D721Med (cell line): ENCODE measurements at places on chromosomes 5 and 9.

GRCh38 chr9:71549023-71549422 lies 219.3 kb downstream of the CEMIP2 start:
- no peak for DNase-seq

- DNase-seq, result no peak
These were observed 237.8 kb downstream of the PAPPA start for GRCh38 chr9:116391306-116391900.

GRCh38 chr5:54398191-54398590 lies 57.3 kb upstream of the HSPB3 start:
- DNase-seq, result no peak

DNA sequence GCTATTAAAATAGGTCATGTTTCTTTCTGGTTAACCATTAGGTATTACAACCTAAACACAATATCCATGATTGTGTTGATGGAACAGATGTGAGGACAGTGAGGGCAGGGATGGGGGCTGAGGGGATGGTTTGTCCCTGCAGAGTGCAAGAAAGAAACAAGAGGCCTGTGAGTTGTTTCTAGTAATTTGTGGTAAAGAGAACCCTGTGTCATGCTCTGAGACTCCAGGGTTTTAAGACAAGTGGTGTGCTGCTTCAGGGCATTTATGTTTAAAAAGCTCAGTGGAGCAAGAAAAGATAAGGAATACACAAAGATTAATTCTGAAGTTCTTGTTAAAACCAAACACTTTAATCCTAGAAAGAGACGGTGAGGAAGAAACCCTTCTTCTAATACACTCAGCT lies 656.5 kb downstream of the TLE1 start:
- DNase-seq, result no peak

GRCh38 chr5:148973455-148973854 lies 89.4 kb downstream of the SH3TC2 start:
- DNase-seq, result no peak

- no peak for DNase-seq
These were observed 113.5 kb downstream of the MPDZ start for GRCh38 chr9:13165956-13166355.

DNA sequence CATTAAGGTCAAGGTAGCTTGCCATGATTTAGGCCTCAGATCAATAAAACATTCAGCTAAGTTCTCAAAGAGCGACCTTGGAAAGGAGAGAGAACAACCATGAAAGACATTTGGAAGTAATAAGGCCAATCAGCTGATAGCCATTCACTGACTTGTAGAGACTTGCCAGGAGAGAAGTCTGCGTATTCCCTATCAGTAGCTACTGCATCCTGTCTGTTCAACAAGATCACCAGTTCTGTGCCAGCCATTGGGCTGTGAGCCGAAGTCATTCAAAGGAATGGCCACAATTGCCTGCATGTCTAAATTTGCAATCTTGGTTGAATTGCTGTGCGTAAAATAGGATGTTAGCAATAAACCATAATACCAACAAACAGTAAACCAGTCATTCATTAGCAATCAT lies 219.8 kb downstream of the FBXL7 start:
- DNase-seq, result no peak

- no peak for DNase-seq
These were observed 124.2 kb upstream of the FSTL4 start for GRCh38 chr5:133736512-133736911.

- DNase-seq, result no peak
These were observed 199.1 kb upstream of the ZNF618 start for GRCh38 chr9:113677057-113677456.

- no peak for DNase-seq
These were observed 64.3 kb upstream of the RUFY1 start for GRCh38 chr5:179485845-179486575.

DNA sequence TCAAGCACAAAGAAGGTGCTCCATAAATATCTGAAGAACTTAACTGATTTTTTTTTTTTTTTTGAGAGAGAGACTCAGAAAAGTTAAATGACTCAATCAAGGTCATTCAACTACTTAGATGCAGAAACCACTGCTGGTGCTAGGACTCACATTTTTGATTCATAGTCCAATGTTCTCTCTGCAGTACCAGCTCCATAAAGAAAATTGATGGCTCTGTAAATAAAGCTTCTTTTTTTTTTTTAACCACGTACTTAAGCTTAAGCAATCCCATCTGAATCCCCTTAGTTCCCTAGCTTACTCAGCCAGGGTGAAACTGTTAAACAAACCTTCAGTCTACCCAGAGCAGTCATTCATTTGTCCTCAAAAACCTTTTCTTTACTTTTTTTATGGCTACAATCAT lies 657.0 kb upstream of the WWC1 start:
- no peak for DNase-seq

- DNase-seq, result no peak
These were observed 24.2 kb downstream of the LSM11 start for GRCh38 chr5:157767689-157768088.

- DNase-seq, result no peak
These were observed 35.8 kb downstream of the SLC36A1 start for GRCh38 chr5:151483176-151483575.

DNA sequence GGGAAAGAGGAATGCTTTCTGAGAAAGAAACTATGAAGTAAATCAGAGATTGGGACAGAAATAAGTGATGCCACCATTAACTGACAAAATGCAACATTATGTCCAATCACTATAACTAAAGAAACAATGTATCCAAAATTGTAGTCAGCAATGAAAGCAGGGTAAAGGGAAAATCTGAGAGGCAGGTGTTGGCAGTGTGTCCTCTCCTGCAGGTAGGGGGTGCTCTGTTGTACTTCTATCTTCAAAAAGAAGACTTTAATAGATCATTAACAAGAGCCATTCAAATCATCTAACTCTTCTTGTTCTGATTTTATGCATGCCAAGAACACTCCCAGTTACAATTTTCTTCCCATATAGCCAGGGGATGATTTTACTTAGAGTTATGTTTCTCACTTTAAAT lies 1275.7 kb downstream of the PTPRD start:
- no peak for DNase-seq

DNA sequence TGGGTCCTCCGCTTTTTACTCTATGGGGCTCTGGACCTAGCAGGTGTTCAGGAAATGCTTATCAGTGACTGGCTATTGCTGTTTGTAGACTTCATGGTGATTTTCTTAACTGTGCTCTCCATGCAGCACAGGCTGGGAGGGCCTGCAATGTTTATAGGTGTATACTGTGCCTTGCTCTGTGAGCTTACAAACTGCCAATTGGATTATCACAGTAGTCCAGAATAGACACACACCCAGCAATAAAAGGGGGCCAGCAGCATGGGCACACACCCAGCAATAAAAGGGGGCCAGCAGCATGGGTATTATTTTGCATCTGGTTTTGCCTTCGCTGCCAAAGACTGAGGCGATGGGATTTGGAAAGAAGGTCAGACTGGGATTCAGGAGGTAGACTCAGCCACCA lies 100.0 kb downstream of the CRB2 start:
- no peak for DNase-seq

- DNase-seq, result no peak
These were observed 94.3 kb downstream of the ZNF354C start for GRCh38 chr5:179154346-179154990.

DNA sequence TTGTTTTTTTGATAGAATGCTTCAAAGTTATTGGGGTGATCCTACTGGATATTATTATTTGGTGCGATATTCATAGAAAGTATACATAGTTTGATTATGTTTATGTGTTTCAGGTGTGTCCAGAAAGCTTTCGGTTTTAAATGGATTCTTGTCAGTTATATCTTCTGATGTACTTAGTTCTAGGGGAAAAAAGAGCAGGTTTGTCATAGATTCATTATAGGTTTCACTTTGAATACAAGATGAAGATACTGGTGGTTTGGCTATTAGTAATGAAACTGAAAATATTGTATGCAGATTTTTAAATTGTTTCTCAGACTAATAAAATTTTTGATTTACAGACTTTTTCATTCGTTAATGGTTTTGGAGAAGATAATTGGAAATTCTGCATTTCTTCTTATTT lies 98.9 kb downstream of the MAN2A1 start:
- DNase-seq, result no peak

DNA sequence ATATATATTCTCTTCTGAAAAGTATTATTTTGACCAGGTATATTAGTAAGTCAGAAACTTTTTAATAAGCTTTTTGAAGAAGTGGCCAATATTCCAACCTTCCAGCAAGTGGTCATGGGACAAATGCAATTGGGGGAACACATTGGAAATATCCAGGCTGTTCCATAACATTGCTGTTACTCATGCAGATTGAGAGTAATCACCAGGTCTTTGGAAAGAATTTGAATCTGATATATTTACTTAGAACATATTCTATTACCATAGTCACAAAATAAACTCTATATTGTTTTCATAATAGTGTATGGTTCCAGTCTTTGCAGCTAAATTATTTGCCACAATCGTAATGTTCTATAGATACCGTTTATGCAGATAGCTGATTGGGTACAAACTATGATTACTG lies 102.8 kb downstream of the TAF11L14 start:
- DNase-seq, result no peak

- no peak for DNase-seq
These were observed 32.5 kb downstream of the JAKMIP2 start for GRCh38 chr5:147750065-147750464.

DNA sequence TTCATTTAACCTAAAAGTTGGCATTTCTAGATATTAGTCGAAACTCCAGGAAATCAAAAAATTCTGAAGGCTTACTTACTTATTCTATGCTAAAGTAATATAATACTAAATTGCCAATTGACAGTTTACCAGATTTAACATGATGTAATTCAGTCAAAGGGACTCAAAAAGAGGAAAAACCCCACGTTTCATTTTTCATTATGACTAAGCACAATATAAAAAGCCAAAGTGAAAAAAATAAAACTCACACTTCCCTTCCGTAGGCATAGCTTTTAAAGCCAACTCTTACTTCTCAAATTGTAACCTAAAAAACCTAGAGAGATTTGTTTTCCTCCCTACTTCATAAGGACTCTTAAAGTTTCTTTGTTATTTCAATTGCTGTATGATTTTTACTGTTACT lies 146.6 kb downstream of the RAPGEF6 start:
- no peak for DNase-seq

GRCh38 chr9:111992523-111992922 lies 95.9 kb downstream of the UGCG start:
- DNase-seq, result no peak

DNA sequence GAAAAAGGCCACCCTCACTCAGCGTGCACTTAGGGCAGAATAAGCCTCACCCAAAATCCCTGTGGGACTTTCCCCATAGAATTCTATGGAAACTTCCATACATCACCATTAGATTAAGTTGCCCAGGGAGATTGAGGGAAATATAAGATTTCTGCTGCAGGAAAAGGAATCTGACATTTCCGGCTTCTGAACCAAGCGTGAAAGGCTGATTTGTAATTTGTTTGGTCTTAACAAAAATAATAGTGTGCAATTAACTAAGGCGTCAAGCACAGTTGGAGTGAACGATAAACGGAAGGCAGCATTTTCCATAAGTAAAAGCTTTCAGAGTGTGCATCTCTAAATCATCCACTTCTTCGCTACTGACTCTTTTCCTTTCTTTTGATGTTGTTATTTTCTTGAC lies 14.0 kb downstream of the UBE2QL1 start:
- no peak for DNase-seq

- no peak for DNase-seq
These were observed 4.9 kb downstream of the FBXO38 start for GRCh38 chr5:148388696-148389095.

- DNase-seq, result no peak
These were observed 21.9 kb downstream of the STXBP1 start for GRCh38 chr9:127634021-127634420.

GRCh38 chr5:163614787-163615186 lies 109.4 kb downstream of the MAT2B start:
- no peak for DNase-seq

- DNase-seq, result no peak
These were observed 203.0 kb downstream of the TTLL11 start for GRCh38 chr9:121889990-121890563.

DNA sequence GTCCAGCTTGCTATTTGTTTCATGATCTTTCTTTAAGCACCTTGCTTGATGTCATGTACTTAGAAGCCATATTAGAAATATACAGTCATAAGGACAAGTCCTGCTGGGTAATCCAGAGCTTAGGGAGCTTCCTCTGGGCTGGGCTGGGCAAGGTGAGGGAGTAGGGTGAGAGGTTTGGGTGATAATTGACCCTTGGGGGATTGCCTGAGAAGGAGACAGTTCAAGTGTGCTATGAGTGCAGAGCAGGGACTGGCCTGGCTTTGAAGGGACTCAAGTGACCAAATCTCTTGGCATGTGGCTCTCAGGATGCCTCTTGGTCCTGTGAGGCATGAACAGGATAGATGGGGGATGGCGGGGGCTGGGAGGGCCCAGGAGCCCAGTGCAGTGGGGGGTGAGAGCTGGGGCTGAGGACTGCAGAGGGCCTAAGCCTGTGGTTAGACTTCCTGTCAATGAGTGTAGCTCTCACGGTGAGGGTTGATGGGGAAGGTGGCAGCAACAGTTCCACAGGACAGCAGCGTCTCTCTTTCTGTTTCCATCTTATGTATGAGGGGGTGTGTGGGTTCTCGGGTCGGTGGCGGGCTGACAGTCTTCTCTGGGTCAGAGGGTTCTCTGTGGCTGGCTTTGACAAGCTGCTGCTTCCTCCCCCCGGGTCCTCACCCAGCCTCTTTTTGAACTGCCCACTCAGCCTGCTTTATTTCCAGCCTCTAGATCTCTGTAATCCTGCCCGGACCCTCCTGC lies 53.5 kb downstream of the RGS3 start:
- no peak for DNase-seq

- no peak for DNase-seq
These were observed 124.6 kb downstream of the ROR2 start for GRCh38 chr9:91825422-91825821.

DNA sequence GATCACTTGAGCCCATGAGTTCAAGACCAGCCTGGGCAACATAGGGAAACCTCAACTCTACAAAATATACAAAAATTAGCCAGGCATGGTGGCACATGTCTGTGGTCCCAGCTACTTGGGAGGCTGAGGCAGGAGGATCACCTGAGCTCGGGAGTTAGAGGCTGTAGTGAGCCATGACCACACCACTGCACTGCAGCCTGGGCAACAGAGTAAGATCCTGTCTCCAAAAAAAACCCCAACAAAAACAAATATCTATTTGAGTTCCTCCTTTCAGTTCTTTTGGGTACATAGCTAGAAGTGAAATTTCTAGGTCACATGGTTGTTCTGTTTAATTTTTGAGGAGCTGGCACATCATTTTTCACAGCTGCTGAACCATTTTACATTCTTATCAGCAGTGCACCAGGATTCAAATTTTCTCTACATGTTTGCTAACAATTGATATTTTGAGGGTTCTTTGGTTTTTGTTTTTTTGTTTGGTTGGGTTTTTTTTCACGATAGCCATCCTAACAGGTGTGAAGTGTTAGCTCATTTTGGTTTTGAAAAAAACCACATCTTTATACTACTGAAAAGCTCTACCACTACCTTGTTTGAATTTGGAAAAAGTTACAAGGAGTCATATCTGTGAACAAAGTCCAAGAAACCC lies 176.9 kb upstream of the SLC12A2 start:
- no peak for DNase-seq
